GM12878 (cell line): ENCODE measurements at places on chromosomes 5 and 9. TPM values are rescaled to one million over a fixed set of nuclear protein-coding genes. Genes with fewer than 3 reads are reported as not detected.

The TMEM252 gene
- polyA plus RNA-seq: not detected in 2 replicates

The EGR1 gene
- polyA plus RNA-seq: 1.4 and 1.6 TPM in 2 replicates

The NXNL2 gene
- polyA plus RNA-seq: not detected in 2 replicates

The EQTN gene
- not detected in 2 replicates for polyA plus RNA-seq

The GPRIN1 gene
- 0.98 and 3.5 TPM in 2 replicates for polyA plus RNA-seq

The RAB3C gene
- polyA plus RNA-seq: not detected in 2 replicates

The SLC34A3 gene
- not detected in 2 replicates for polyA plus RNA-seq

The DRD1 gene
- not detected in 2 replicates for polyA plus RNA-seq

The SPATA31A3 gene
- polyA plus RNA-seq: not detected in 2 replicates

The ADAMTSL2 gene
- polyA plus RNA-seq: not detected in 2 replicates

The TDRD7 gene
- polyA plus RNA-seq: 14.7 and 14.9 TPM in 2 replicates

The SLC25A2 gene
- not detected in 2 replicates for polyA plus RNA-seq

The FST gene
- not detected in 2 replicates for polyA plus RNA-seq

The WDR38 gene
- polyA plus RNA-seq: not detected in 2 replicates

The SLC6A7 gene
- polyA plus RNA-seq: 0.15 TPM in 1 of 2 replicates, not detected in the other

The SPATA24 gene
- polyA plus RNA-seq: 7.0 and 10.0 TPM in 2 replicates

The REEP5 gene
- polyA plus RNA-seq: 188 TPM in 2 replicates

The CCL27 gene
- polyA plus RNA-seq: not detected in 2 replicates

The TAF9 gene
- 158 and 165 TPM in 2 replicates for polyA plus RNA-seq

The STXBP1 gene
- polyA plus RNA-seq: 0.47 and 0.62 TPM in 2 replicates
